ENCODE measurements at places on chromosomes 6 and 20.

GRCh38 chr6:167415441-167415961, 90.6 kb downstream of the TTLL2 start:
- DNase-seq, result no peak

- no peak for DNase-seq
These were observed 115.1 kb upstream of the FRMD1 start for GRCh38 chr6:168193816-168194721.

GRCh38 chr6:169568314-169569087, 133.3 kb downstream of the WDR27 start:
- DNase-seq, result no peak

DNA sequence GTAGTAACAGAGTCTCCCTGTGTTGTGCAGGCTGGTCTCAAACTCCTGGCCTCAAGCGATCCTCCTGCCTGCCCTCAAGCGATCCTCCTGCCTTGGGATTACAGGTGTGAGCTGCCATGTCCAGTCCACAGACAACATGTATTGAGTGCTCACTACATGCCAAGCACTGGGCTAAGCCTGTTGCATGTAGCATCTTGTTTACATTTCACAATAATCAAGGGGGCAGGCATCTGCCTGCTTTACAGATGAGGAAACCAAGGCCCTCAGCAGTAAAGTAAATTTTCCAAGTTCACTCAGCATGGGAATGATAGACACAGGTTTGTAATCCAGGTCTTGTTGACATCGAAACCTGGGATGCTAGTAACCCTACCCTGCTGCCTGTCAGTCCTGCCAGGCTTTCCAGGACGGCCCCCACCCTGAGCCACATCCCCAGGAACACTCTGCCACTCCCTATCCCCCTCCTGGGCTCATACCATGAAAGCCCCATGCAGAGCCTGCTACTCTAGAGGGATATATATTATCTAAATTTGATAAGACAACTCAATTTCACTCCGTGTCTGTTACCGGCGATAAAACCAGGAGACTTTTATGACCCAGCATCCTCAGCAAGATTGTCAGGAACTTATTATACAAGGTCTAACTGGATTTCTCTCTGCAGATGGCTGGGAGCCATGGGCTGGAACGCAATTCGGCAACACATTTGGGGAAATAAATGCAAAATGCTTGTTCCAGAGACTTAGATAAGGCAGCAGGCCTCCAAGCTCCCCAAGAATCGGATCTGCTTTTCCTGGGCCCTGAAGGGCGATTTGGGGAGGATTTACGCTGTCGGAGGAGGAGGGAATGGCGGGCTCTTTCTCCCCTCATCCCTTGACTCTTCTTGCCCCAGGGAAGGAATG, 30.4 kb downstream of the CD40 start:
- no peak for DNase-seq

GRCh38 chr20:62303340-62304226, 786 bp downstream of the ADRM1 start:
- no peak for DNase-seq

DNA sequence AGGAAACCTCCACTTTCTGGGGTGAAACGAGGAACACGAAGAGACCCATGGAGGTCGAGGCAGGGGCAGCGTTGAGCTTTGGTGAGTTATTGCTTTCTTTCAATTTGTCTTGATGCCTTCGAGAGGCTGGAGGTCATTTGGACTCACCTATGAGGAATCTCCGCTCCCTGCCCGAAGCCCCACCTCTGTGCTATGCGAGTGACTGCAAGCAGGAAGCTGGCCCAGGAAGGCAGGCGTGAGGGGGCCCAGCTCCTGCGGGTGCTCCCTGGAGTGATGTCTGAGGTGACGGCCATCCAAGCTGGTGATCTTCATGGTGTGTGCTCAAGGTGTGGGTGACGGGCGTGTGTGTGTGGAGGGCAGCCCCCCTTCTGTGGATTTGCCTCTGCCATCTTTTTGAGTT, 13.0 kb downstream of the PSMG4 start:
- DNase-seq, result no peak

All from brain microvascular endothelial cell (primary cell).